Glutamatergic neuron (in vitro differentiated cells): ENCODE measurements at places on chromosomes 13 and 19.

GRCh38 chr13:40813667-40814454 is 24.4 kb downstream of the SLC25A15 start:
- no peak for DNase-seq

- peak; percentile 82 for DNase-seq
These were observed 958 bp downstream of the JUND start for GRCh38 chr19:18280247-18281081.

DNA sequence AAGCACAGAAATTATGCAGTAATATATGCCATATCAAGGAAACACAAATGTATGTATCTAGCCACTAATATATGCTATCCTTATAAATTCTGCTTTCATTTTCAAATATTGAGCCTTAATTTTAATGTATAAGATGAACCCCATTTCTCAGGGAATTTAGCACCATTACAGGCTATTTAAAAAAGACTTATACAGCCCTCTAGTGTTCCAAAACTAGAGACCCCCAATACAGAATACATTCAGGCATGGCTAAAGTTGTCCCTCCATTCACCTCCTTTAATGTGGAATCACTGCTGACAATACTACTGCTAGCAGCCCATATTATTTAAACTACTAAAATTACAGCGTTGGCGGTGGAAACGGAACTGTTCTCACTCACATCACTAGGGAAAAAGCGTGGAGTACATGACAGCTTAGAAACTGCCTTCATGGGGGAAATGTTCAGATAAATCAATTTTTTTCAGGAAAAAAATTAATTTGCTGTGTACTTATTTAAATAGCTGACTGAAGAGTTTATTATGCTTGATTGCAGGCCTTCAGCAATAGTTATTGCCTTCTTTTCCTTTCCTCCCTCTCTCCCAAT is 541.0 kb downstream of the PCDH9 start:
- DNase-seq = no peak

- DNase-seq = peak; percentile 24
These were observed 16.5 kb downstream of the PRR36 start for GRCh38 chr19:7857727-7858108.

GRCh38 chr19:4594201-4594600 is 34.7 kb upstream of the SEMA6B start:
- no peak for DNase-seq

GRCh38 chr13:24063281-24063877 is 97.1 kb upstream of the SPATA13 start:
- no peak for DNase-seq
